Dermis blood vessel endothelial cell (primary cell): ENCODE measurements at places on chromosomes 3 and 15. TPM values are rescaled to one million over a fixed set of nuclear protein-coding genes. Genes with fewer than 3 reads are reported as not detected.

DNA sequence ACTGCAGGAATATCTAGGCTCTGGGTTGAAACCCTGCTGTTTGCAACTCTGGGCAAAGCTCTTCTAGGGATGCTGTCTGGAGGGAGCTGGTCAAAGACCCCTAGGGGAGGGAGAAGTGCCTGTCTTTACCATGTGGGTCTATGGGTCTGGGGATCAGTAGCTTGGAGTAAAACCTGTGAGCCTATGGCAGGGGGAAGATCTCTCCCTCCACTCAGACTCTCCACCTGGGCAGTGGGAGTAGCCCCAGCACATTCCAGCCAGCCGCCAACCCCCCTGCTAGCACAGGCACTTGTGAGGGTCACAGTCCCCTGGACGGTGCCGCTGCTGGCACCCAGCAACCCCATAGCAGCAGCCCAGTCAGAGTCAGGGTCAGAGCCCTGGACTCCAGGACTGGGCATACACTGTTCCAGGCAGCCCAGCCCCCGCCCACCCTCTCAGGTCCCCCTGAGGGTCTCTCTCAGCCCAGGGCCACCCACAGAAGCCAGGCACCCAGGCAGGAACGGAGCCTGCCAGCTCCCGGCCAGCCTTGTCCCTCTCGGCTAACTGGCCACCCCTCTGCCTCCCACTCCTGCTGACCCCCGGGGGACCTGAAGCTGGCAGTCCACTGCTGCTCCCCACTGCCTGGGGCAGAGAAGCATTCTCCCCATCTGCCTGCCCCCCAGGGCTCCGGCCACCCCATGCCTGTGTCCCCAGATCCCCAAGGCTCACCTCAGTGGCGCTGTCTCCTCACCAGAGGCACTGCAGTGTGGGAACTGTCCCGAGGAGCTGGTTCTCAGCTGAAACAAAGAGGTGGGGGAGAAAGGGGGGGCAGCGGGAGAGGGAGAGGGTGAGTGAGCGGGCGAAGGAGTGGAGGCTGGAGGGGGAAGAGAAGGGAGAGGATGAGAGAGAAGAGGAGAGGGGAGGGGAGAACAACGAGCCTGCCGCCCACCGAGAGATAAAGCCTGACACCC, 10.8 kb downstream of the GLYCTK start:
- DNase-seq, result no peak

GRCh38 chr15:77554306-77555080, 78.2 kb downstream of the LINGO1 start:
- no peak for DNase-seq

GRCh38 chr3:46006238-46007032, 10.8 kb upstream of the FYCO1 start:
- no peak for DNase-seq

The PPCDC gene
- 14.0 and 14.5 TPM in 2 replicates for total RNA-seq
